ENCODE measurements at places on chromosomes 1 and 21.

GRCh38 chr1:170214117-170215032, 68.6 kb downstream of the NTMT2 start:
- no peak for DNase-seq

- no peak for DNase-seq
Measured at GRCh38 chr1:213987927-213988506, at the start of gene PROX1. PROX1 (plus strand) TSS chr1:213987973; CDS start chr1:213996536, 8,563 bp downstream.

DNA sequence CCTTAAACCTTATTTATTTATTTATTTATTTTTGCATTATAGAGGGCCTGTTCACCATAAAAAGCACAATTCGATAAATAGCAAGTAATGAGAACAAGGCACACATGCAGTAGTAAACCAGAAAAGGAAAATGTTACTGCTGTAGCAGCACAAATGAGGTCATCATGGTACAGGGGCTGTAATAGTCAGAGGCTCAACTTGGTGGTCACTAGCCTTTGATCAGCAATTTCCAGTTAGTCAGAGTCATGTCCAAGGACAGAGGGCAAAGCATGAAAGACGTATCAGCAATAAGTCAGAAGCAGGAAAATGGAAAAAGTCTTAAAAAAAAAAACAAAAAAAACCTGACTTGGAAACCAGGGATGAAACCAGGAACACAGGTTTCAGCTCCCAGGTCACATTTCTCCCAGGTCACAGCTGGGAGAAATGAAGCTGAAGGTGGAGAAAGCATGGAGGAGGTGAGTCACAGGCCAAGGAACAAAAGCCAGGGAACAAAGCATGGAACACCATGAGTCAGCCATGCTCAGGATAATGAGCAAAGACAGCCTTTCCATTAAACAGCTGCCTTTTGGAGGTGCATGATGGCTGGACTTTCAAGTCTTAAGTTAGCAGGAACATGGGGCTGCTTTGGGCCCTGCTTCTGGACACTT, 556.3 kb downstream of the LTN1 start:
- DNase-seq = no peak

DNA sequence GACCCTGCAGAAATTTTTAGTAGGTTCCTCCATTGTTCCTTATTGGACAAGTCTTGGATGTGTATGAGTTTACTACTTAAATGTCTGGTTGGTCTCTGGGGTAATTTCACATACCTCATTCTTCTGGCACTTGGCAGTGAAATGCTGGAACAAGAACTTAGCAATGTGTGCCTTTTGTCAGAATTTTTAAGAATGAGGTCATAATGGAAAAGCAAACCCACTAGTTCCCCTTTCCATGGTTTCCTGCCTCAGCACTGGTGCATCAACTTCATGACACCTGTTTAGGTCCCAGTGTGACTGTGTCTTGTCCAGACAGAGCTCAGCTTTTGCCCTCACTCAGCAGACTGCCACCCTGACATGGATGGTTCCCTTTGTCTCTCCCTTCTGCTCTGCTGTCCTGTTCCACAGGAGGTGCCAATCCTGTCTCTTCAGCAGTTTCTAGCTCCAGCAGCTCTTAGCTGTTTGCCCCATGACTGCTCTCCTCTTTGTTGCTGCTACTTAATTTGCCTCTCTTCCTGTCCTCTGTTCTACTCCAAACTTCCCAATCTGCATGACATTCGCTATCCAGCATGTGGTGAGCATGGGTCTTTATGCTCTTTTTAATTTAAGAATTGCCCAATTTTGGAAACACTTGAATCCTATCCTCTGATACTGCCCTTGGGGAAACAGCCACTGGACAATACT, 135.6 kb downstream of the CYYR1 start:
- DNase-seq = no peak

- no peak for DNase-seq
Measured at GRCh38 chr1:157439302-157439954, 112.9 kb downstream of the FCRL5 start.

- DNase-seq = no peak
Measured at GRCh38 chr1:3581296-3582036, 29.8 kb downstream of the MEGF6 start.

- DNase-seq = no peak
Measured at GRCh38 chr1:18881164-18881563, 21.2 kb downstream of the ALDH4A1 start.

- no peak for DNase-seq
Measured at GRCh38 chr1:48472638-48473037, 634 bp upstream of the SPATA6 start.

DNA sequence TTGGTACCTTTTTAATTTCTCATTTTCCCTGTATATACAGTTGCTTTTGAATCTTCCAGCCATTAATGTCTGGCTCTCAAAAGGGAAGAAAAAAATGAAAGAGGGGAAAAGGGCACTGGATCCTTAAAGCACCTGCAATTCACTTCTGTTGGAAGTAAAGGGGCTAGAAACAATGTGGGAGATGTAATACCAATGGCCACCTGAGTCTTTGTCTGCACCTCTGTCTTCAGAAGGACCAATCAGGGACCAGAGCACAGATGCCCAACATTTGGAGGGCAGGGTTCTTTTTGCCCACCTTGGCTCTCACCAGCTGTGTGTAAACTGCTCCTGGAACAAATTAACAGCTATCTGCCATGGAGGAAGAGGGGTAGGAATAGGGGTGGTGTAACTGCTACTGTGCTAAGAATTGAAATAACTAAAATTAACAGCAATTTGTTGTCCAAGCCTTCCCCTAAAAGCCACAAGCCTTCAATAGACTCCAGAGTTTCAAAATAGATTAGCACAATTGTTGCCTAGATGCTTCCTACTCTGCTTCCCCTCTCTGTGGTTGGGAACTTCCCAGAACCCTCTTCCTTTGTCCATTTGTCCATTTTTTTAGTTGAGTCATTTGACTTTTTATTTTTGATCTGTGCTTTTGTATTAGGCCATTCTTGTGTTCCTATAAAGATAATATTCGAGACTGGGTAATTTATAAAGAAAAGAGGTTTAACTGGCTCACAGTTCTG, 11.5 kb upstream of the LRRC8B start:
- DNase-seq = no peak

- no peak for DNase-seq
Measured at GRCh38 chr1:208279826-208280588, 35.8 kb upstream of the PLXNA2 start.

DNA sequence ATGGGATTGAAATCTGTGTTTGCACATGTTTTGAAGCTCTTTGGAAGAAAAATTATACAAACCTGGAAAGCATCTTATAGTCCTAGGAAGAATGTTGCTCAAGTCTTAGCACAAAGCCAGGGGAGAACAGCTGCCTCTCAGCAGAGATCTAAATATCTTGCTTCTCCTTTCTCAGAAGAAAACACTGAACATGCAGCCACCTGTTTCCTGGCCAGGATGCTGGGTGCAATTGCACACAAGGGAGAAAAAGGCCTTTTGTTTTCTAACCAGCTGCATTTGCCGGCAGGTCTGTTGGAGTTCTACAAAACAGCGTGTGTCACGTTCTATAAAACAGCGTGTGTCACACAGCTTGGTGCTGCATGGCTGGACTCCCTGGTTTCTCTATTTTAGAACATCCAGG, 259.6 kb upstream of the PLD5 start:
- no peak for DNase-seq

DNA sequence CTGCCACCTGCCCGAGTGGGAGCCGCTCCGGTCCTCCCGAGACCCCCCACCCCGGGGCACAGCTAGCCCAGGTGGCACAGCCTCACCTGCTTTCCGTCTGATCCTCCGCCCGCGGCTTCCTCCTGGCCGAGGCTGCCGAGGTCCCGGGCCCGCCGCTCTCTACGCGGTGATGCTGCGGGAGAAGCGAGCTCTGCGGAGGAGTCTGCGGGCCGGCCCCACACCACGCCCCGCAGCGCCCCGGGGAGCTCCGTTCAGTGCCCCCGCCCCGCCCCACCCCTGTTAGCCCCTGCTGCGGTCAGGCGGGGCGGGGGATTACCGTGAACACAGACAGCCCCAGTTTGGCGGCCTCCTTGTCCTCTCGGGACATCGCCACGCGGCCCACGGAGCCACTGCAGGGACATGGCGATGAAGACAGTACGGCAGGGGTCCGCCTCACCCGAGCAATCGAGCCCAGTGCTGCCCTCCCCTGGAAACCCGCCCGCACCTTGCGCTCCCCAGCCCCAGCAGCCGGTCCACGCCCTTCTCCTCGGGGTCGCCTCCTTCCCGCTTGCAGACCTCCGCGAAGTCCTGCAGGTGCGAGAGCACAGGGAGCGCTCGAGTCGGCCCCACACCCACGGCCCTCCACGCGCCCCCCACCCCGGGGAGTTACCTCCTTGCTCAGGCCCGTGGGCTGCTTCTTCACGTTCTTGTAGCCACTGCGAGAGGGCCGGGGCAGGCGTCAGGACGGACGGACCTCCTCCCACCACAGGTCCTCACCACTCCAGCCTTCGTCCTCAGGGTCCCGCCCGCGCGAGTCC, 933 bp downstream of the C1orf35 start:
- DNase-seq = peak; percentile 67

DNA sequence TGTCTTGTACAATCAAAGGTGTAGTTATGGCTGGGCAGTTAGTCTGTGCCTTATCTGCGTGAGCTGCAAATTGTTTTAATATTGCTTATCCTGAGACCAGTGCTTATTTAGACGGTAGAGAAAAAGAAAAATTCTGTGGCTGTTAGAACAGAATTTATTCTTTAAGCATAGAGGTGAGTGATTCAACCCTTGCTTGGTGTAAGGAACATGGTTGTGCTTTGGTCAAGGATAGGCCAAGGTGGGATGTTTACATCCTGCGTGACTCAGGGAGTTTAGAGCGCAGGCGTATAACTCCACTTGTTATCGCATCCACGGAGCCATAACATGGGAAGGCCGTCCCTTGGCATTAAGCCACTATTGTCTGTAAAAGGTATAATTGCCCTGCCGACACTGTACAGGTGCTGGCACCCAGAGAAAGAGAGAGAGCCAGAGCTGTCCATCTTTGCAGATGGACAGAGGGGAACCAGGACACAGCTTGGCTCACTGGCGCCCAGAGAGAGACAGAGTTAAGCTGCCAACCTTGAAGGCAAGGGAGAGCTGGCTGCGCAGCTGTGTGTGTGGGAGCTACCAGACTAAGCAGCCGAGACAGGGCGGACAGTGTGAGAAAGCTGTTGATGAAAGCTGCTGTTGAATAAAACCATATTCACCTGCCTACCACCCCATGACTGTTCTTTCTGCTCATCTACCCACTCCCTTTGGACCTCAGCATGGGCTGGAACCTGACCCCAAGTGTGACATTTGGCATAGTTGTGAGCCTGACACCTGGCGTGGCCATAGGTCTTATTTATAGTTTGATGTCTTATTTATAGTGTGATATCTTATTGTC, 200.4 kb downstream of the DYRK1A start:
- no peak for DNase-seq

GRCh38 chr1:24344090-24344742, 25.1 kb downstream of the GRHL3 start:
- DNase-seq = no peak

- DNase-seq = no peak
Measured at GRCh38 chr1:31581821-31582810, 5.8 kb downstream of the TINAGL1 start.

GRCh38 chr1:92957030-92957734, 4.1 kb downstream of the DIPK1A start:
- no peak for DNase-seq

GRCh38 chr21:35223480-35224156, 174.5 kb upstream of the RUNX1 start:
- no peak for DNase-seq

DNA sequence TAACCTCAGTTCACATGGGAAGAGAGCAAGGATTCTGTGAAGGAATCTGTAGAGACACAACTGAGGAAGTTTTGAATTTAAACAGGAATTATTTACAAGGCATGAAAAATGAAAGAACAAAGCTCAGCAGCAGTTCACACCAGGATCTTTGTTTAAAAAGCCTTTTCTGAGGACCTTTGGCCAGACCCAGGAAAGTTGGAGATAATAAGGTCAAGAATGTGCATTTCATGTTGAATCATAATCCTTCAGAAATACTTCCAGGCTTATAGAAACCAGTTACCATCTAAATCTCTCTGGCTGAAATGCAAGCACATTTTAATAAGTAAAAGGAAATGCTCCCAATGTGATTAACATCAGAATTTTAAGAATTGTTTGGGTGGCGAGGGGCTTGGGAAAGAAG, 2.7 kb downstream of the CLIC6 start:
- DNase-seq = no peak

- no peak for DNase-seq
Measured at GRCh38 chr1:69121723-69122122, 446.0 kb upstream of the LRRC7 start.

- no peak for DNase-seq
Measured at GRCh38 chr1:218667781-218668516, 322.8 kb downstream of the TGFB2 start.

DNA sequence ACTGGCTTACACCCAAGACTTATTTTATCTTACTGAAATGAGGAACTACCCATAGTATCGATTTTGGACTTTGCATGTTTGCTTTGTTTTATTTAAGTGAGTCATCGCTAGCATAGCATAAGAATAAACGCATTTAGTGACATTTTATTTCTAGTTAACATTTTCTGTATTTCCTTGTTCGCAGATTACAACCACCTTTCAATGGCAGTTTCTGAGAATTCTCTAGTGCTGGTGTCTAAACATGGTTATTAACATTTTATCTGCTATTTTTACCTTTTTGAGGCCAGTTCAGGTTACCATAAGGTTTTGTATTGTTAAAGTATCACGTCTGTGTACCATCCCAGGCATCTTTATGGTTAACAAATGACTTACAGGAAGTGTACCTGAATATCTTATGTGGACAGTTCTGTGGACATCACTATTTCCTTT, 24.5 kb downstream of the EEIG2 start:
- DNase-seq = no peak

DNA sequence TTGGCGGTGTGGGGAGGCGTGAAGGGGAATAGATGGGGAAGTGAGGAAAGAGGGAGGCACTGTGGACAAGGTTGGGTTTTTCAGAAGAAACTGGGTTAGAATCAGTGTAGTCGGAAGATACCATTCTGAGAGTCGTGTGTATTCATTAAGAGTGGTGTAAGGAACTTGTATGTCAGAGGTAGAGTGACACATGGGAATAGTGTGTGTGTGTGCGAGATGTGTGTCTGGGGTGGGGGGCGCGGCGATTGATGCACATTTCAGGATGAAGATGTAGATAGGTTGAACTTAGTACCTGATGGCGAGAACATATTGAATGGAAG, 878 bp downstream of the SMG7 start:
- DNase-seq = no peak

DNA sequence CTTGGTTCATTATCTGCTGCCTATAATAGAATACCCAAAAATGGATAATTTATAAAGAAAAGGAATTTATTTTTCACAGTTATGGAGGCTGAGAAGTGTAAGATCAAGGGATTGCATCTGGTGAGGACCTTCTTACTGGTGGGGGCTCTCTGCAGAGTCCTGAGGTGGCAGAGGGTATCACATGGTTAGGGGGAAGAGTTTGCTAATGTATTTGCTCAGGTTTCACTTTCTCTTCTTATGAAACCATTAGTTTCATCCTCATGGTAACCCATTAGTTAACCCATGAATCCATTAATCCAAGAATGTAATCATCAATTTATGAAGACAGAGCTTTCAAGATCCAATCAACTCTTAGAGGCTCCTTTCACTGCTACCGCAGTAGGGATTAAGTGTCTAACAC, 120.6 kb downstream of the DNM3 start:
- DNase-seq = no peak
